Stimulated activated CD8-positive, alpha-beta memory T cell treated with anti-CD3 and anti-CD28 coated beads, Interleukin-12 subunit alpha, Interleukin-12 subunit beta, amount 100 ng/mL, for 4 hours (primary cell): ENCODE measurements at places on chromosomes 1 and 21.
A peak's percentile ranks its signal among the peaks of the same experiment; 100 is the strongest.

- DNase-seq = no peak
These were observed 117.3 kb downstream of the DTL start for GRCh38 chr1:212152869-212153268.

DNA sequence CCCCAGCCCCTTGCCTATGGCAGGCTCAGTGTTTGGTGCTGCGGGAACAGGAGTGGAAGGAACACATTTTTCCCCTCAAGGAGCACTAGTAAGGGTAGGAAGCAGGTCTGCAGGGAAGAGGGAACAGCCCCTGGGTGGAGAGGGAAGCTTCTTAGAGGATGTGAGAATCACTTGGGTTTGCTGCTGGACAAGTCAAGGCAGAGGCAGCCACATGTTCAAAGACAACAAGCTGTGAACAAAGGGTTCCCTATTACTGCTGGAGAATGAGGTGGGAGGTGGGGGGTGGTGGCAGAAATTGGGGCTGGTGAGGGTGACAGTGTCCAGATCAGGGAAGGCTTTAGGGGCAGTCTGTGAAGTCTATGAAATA lies 24.8 kb upstream of the CITED4 start:
- no peak for DNase-seq

DNA sequence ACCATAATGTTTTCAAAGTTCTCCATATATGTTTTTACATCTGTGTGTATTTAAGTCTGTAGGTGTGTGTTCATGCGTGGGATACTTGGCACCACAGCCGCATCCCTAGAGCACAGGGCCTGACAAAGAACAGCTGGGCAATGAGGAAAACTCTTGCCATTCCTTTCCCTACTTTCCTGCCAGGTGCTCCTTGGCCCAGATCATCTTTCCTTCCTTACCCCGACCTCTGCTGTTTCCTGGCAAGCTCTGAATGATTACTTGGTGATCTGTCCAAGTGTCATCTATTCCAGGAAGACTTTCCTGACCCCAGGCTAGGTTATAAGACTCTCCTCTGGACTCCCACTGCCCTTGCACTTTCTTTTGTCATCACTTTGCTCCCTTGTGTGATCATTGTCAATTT lies 123.6 kb downstream of the ELAVL4 start:
- no peak for DNase-seq

DNA sequence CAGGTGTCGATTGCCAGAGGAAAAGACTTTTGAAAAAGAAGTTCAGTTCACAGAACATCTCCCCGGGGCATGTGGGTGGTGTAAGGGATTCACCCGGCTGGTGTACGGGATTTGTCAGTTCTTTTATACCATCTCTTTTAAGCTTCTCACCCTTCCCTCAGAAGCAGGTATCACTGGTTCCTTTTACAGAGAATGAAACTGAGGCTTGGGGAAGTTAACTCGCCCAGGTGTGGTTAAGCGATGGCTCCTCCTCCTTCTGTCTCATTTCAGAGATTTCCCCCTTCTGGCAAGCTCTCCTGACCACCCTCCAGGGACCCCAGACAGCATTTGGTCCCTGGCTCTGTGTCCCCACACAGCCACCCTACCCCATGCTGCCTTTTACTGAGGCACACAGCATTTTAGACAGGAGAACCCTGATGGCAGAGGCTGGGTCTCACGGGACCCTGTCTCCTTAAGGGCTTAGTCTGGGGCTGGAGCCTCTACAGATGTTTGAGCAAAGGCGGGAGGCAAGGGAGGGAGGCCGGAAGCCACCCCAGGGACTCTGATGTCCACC lies 2.8 kb upstream of the ECE1 start:
- peak; percentile 10 for DNase-seq

DNA sequence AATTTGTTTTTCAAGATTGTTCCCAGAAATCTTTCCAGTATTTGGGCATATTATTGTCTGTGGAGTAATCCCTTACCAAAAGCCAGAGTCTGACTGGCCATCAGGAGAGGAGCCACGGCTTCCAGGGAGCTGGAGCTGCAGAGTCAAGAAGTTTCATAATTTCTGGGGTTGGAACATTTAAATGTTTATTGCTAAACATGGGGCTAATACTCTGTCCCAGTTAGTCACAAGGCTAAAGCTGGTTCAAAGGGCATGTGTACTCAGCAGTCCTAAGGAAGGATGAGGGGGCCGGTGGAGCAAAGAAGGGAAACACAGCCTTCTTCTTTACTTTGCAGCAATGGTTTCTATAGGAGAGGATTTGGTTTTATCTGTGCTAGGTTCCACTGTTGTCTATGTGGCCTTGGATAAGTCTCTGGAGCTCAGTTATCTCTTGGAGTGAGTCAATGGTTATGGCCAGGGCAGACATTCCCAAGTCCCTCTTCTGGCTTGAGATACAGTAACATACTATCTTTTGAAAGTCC lies 9.5 kb downstream of the DENND2D start:
- no peak for DNase-seq

- DNase-seq = no peak
These were observed 12.4 kb upstream of the HPDL start for GRCh38 chr1:45314266-45314665.

DNA sequence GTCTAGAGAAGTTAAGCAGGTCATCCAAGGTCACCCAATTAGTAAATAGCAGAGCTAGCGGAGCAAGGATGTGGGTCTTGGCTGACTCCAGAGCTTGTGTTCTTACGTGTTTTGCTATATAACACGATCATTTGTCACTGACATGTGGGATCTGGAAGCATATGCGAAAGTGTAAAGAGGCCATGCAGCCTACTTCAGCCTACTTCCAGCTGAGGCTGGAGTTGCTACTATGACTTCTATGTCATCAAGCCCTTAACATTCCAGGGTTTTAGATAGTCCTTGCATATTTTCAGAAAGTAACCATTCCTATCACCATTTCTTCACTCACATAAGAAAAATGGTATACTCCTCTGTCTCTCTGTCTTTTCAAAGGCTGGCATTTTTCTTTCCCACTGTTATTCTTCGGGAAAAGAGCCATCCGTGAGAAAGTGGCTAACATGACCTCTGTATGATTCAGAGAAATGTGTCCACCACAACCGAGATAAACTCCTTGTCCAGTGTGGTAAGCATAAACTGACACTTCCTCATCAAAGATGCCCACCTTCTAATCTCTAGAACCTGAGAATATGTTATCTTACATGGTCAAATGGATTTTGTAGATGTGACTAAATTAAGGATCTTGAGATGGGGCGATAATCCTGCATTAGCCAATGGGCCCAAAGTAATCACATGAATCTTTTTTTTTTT lies 24.0 kb upstream of the ABL2 start:
- no peak for DNase-seq

GRCh38 chr1:43582162-43582566 lies 51.5 kb downstream of the PTPRF start:
- peak; percentile 5 for DNase-seq

DNA sequence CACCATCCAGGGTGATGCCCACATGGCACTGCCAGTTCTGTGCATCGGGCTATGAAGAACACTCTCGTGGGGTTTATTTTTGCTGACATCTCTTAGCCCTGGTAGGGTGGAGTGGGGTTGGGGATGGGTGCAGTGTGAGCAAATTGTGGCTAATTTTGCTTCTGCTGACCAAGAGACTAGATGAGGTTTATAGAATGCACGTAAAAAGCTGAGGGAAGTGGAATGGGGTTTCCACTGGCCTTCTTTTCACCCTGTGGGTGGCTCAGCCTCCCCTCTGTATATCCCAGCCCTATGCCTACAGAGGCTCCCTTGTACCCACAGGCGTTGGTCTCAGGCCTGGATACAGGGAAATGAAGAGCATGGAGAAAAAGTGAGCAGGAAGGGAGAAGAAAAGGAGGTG lies 44.1 kb upstream of the RAB4A start:
- DNase-seq = no peak

- no peak for DNase-seq
These were observed 2.5 kb upstream of the FNDC10 start for GRCh38 chr1:1602304-1602967.

GRCh38 chr1:172661107-172661506 lies 2.2 kb downstream of the FASLG start:
- DNase-seq = no peak

DNA sequence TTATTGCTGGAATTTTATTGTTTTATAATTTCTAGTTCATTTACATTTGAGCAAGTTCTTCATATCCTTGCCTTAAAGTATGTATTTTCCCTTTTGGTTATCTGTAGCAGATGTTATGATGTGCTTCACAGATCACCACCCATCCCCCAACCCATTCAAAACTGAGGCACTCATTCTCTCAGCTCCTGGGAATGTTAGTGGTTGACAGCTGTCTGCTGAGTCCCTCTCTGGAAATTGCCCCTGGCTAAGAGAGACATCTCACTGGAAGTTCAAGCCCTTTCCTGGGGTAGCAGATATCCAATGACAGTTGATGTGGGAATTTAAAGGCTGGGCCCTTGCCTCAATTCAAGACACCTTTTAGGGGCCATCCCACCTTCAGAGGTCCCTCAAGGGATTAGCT lies 4.3 kb upstream of the DPYD start:
- no peak for DNase-seq

DNA sequence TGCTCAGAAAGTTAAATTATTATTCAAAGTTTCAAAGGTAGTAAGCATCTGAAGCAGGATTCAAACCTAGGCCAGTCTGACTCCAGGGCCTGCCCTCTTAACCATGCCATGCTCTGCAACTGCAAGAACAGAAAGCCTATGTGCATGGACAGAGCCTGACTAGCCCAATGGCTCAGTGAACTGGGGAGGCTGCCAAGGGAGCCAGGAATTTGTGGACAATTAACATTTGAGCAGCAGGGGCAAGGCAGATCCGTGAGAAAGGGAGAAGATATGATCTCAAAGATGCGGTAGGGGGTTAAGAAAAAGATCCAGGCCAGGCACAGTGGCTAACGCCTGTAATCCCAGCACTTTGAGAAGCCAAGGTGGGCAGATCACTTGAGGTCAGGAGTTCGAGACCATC lies 6.5 kb upstream of the ATP1A4 start:
- no peak for DNase-seq

GRCh38 chr21:32719085-32719484 lies 8.7 kb downstream of the SYNJ1 start:
- DNase-seq = no peak

GRCh38 chr1:115714572-115715141 lies 53.9 kb downstream of the CASQ2 start:
- DNase-seq = no peak

DNA sequence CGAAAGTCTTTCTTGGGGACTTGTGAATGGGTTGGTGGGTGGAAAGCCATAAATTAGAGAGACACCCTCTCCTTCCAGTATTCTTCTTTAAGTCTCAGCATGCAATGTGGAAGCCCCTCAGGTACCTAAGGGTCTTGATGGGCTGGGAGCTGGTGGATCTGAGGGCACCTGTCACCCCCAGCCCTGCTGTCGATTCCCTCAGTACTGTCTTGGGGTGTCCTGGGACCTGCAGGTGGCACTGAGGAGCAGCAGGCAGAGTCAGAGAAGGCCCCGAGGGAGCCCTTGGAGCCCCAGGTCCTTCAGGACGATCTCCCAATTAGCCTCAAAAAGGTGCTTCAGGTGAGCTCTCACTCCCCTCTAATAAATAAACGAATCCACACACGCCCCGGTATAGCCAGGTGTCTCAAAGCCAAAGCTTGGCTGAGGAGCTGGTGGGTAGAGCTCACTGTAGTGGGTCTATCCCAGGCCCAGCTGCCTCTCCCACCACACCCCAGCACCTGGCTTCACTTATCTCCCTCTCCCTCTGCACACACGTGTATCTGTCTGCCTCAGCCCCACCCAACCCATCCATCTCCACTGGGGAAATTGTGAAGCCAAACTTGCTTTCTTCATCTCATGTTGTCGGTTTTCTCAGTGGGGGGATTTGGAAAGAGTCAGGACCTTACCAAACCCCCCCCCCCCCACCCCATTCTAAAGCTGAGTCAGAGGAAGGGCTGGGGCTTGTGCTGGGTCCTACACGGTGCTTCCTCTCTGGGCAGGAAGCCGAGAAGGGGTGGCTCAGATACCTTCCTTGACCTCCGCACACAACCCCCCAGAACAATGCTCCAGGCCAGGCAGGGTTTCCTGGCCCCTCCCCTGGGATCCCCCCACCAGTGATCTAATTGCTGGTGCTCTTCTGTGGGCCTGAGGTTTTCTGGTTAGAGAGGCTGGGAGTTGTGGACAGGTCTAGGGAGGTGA lies 1.6 kb downstream of the ADAM15 start:
- no peak for DNase-seq

GRCh38 chr1:14310476-14310875 lies 288.0 kb upstream of the KAZN start:
- DNase-seq = no peak

DNA sequence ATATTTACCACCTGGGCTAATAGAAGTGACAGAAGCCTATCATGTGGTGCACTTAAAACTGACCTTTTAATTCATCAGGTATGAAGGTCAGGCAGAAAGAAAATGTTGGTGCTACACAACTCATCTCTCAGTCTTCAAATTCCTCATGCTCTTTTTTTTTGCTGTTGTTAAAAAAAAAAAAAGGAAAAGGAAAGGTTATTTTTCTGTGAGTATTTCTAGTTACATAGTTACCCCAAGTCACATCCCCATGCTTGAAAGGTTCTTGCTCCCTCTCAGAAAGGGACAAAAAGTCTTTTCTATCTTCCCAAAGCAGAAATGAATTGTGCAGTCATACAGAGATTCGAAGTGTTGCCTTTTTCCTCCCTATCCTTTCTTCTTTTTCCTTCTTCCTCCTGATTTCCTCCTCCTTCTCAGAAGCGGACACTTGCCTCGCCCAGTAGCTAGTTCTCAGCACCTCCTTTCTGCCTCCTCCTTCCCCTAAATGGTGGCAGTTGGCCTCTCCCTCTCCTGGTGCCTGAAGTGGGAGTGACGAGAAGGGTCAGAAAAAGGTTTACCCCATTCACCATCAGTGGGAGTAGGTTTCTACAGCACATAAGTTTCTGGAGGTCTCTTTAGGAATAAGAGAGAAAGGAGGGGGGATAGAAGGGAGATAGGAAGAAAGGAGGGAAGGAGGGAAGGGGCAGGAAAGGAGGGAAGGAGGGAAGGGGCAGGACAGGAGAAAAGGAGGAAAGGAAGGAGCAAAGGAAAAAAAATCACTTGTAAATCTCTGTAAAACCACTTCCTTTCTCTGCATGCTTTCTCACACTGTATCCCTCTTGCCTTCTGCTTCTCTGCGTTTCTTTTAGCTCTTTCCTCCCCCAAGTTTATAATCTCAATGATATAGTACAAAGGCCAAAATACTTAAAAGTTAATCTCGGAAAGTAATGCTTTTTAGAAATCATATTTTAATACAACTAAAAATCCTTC lies 20.4 kb upstream of the C1orf105 start:
- no peak for DNase-seq

- DNase-seq = no peak
These were observed 563.0 kb downstream of the LRRIQ3 start for GRCh38 chr1:73635021-73635420.

- DNase-seq = no peak
These were observed 173.9 kb upstream of the HOOK1 start for GRCh38 chr1:59640851-59641250.

GRCh38 chr1:230112131-230112701 lies 45.2 kb downstream of the GALNT2 start:
- DNase-seq = no peak

- no peak for DNase-seq
These were observed 1.5 kb downstream of the HMGCL start for GRCh38 chr1:23823767-23824166.
